Nasal cavity respiratory epithelium epithelial cell of viscerocranial mucosa (primary cell): ENCODE measurements at places on chromosomes 11 and 22. TPM values are rescaled to one million over a fixed set of nuclear protein-coding genes. Genes with fewer than 3 reads are reported as not detected.

The PDE3B gene
- under 0.01 and 0.14 TPM in 2 replicates for total RNA-seq

The OR10A2 gene
- total RNA-seq: not detected in 2 replicates

The CLCF1 gene
- total RNA-seq: 3.2 and 3.8 TPM in 2 replicates

The TMEM134 gene
- 19.8 and 57.7 TPM in 2 replicates for total RNA-seq

The ACR gene
- total RNA-seq: under 0.01 and 0.14 TPM in 2 replicates

The PLAAT2 gene
- total RNA-seq: 0.50 and 2.4 TPM in 2 replicates

The HBG1 gene
- total RNA-seq: not detected in 2 replicates
